ENCODE measurements at places on chromosomes 4 and X.
A peak's percentile ranks its signal among the peaks of the same experiment; 100 is the strongest.

- no peak for DNase-seq
Measured at GRCh38 chrX:110013968-110014367, 11.1 kb downstream of the TMEM164 start.

DNA sequence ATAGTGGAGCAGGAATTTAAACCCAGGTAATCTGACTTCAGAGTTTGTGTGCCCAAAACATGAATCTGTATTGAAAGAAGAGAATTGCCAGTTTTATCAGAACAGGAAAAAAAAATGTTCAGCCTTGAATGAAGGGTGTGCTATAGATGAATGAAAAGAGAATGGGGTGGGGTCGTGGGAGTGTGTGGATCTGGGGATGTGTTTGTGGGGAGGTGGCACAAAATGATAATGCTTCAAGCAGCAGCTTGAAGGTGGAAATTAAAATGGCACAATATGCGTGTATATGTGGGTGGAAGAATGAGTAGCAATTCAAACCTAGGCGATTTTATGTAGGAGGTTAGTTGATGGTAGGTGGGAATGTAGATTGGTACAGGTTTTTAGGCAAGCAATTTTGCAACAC lies 122.2 kb downstream of the IL1RAPL1 start:
- DNase-seq: no peak

DNA sequence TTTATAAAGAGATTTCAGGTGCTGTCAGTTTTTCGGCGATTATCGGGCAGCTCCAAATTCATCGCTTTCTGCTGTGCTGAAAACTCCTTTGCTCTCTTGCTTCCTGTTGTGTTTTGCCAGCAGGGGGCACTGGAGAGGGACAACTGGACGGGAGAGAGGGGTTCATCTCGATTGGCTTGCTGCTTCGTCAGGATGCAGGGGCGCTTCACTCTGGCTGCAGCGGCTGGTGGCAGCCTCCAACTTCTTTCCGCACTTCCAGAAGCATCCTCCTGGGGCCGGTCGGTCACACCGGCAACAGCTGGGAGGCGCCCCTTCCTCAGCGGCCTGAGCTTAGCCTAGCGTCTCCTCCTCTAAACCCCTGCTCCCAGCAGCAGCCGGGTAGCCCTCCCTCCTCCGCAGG lies 29.5 kb downstream of the MSL3 start:
- DNase-seq: no peak

GRCh38 chrX:56759736-56760409 lies 30.8 kb downstream of the NBDY start:
- no peak for DNase-seq

DNA sequence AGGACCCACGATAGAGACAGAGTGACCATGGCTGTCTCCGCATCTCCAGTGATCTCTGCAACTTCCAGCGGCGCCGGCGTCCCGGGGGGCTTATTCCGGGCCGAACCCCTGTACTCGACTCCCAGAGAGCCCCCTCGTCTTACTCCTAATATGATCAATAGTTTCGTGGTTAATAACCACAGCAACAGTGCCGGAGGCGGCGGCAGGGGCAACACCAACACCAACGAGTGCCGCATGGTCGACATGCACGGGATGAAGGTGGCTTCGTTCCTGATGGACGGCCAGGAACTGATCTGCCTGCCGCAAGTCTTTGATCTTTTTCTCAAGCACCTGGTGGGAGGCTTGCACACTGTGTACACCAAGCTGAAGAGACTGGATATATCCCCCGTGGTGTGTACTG lies 343 bp downstream of the DACH2 start:
- no peak for DNase-seq

DNA sequence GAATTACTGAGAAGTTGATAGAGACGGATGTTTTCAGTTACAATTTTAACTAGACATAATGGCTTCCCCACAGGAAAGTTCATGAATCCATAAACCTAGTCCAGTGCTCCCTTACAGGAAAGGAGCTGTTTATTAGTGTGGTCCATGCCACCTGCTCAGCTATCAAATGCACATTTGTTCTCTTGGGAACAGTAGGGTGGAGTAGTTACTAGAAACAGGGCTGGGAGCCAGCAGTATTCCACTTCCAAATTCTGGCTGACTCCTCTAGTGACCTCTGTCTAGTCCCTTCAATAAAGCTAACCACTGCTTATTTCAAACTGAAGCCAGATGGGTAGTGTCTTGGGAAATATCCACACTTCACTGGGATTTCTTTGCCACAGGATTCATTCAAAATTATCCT lies 88.4 kb upstream of the TLL1 start:
- DNase-seq: peak; percentile 45

- DNase-seq: no peak
Measured at GRCh38 chrX:18542905-18543304, 117.5 kb downstream of the CDKL5 start.
